ENCODE measurements at places on chromosomes 16 and 17.

- no peak for DNase-seq
Measured at GRCh38 chr16:86205521-86206245, 304.6 kb upstream of the FOXF1 start.

DNA sequence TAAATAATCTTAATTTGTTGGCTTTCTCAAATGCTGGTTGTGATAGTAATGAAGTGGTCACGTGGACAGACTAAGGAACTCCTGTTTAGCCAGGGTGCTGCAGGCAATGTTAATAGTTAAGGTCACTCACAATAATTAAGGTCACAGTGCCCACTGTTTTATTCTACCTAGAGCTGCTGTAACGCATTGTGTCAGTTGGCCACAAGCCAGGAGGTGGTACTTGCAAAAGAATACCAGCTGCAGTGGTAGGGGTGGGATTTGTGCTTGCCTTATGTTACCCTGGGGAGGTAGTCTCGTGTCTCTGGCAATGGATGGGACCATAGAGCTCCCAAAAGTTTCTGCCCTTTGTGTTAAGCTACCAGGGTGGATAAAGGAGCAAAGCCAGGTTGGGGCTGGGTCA, 969.1 kb upstream of the CDH8 start:
- no peak for DNase-seq

GRCh38 chr17:15462976-15463772, 4.2 kb downstream of the CDRT4 start:
- no peak for DNase-seq

DNA sequence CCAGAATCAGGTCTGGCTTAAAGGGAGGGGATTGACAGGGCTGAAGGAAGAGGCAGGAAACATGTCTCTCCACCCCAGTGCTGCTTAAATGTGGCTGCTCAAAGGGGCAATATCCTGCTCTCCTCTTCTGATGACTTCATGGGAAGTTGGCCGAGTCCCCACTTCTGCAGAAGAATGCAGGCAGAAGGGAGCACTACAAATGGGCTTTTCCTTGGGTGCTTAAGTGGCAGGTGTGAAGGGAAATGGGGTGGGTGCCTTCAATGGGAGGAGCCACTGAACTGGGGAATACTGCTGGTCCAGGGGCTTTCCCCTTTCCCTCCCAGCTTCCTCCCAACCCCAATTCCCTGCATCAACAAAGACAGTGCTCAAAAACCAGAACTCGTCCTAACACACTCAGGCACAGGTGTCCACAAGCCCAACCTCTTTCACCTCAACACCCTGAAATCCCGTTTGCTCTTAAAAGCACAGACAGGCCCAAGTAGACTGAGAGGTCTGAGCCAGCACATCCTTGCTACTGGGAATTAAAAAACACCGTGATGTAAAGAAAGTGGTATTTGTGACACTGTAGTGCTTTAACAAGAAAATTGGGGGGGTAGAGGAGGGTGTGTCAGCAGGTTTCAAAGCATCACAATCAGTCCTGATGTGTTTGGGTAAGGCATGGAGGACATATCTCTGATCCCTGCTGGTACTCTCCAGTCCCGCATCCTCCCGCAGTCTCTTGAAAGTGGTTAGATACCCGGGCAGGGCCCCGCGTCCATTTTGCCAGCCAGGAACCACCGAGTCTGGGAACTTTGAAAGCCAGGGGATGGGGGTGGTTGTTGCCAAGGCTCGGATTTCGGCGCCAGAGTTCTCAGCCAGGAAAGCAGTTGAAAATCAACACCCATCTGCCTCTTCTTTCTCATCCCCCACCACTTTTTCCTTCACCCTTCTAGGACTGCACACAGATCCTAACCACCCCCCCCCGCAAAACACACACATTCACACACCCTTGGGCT, 1.6 kb downstream of the CA10 start:
- DNase-seq = no peak

DNA sequence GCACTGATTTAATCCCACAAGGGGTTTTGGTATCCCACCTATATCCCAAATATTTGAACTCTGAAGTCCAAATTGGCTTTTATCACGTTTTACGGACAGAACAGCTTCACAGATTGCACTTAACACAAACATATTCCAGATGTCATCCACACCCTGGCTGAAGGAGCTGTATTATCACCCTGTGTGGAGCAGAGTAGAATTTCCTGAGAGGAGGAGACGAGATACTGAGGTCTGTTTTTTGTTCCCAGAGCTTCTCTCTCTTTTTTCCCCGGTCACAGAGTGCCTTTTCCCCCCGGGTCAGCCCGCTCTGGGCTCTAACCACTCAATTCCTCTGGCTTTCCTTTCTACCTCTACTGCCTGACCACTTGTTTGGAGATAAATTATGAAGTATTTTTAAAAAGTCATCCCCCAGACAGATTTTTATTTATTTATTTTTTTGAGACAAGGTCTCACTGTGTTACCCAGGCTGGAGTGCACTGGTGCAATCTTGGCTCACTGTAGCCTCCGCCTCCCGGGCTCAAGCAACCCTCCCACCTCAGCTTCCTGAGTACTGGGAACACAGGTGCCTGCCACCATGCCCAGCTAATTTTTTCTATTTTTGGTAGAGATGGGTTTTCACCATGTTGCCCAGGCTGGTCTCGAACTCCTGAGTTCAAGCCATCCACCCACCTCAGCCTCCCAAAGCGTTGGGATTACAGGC, 30.7 kb downstream of the DNAH2 start:
- DNase-seq = no peak

GRCh38 chr16:12459391-12460063, 344.2 kb downstream of the CPPED1 start:
- no peak for DNase-seq

GRCh38 chr16:4488499-4488967, 12.3 kb downstream of the HMOX2 start:
- no peak for DNase-seq

Data from NCI-H1105 treated with DMSO at 0.1 percent for 48 hours (cell line).